ENCODE measurements at places on chromosomes 6 and 20. TPM values are rescaled to one million over a fixed set of nuclear protein-coding genes. Genes with fewer than 3 reads are reported as not detected.

Gene CALHM6
- 1.8 TPM for total RNA-seq

Gene ZSCAN23
- 4.5 TPM for total RNA-seq

Gene MCCD1
- not detected for total RNA-seq

Gene OLIG3
- total RNA-seq, result not detected

Gene NOX3
- not detected for total RNA-seq

Gene BTN1A1
- total RNA-seq, result not detected

Gene HSPA1L
- 1.9 TPM for total RNA-seq

Gene NOP56
- total RNA-seq, result 81.6 TPM

Gene HLA-DOA
- total RNA-seq, result 10.4 TPM

DNA sequence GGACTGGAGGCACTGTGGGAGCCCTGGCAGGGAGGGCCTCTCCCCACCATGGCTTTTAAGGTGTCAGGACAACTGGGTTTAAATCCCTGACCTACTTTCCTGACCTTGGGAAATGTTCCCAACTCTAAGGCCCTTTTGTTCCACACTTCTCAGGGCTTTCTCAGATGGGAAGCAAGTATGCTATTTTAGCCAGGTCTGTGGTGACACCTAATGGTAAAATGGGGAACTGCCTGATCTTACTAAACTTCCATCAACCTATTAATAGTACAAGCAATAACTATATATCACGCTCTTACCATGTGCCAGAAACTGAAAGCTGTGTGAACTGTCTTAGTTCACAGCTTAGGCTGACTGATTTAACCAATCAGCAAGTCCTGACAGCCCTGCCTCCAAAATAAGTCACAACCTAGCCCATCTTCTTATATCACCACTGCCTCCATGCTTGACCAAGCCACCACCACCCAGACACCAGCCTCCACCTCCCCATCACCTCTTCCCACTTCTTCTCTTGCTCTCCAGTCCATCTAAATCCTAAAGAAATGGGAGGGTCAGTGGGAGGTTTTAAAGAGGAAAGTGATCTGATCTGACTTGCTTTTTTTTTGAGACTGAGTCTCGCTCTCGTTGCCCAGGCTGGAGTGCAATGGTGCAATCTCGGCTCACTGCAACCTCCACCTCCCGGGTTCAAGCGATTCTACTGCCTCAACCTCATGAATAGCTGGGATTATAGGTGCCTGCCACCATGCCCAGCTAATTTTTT is 6.9 kb upstream of the BLCAP start:
- DNase-seq, result no peak

- DNase-seq, result no peak
Measured at GRCh38 chr6:162845972-162846371, 118.2 kb downstream of the PACRG start.

- DNase-seq, result no peak
Measured at GRCh38 chr20:48843057-48843806, 15.4 kb upstream of the PREX1 start.

GRCh38 chr20:60693496-60694133 is 558.4 kb upstream of the CDH4 start:
- no peak for DNase-seq

- DNase-seq, result no peak
Measured at GRCh38 chr6:167079853-167080297, 43.0 kb upstream of the CCR6 start.

- no peak for DNase-seq
Measured at GRCh38 chr6:79158856-79159516, 75.5 kb downstream of the HMGN3 start.

DNA sequence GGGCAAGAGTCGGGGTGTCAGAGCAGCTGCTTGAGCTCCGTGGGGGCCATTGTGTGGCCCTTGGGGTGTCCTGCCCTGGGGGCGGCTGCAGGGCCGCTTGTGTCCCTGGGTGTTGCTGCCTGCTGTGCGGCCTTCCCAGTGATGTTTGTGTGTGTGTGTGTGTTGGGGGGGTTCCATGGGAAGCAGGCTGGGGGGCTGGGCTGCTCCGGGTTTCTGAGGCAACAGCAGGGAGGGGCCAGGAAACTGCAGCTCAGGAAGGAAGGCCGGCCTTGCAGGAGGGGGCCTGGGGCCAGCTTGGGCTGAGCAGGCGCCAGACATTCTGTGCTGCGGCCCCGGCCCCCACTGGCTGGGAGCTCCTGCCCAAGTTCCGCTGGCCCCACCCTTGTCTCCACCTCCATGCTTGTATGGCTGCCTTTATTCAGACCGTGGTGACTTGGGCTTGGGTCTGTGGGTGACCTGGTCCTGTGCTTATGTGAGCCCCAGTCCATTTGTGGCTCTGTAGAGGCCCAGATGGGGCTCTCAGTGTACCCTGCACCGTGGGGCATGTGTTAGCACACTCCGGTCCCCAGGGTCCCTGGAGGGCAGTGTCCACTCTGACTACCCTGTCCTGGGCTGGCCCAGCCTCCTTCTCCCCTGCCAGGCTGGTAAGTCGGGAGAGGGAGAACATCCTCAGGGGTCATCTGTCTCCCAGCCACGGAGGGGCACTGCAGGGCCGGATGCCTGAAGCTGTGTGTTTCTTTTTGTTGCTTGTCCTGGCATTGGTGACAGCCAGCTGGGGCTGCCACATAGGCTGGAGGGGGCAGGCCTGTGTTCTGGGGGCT is 4.6 kb upstream of the SOX18 start:
- DNase-seq, result no peak

DNA sequence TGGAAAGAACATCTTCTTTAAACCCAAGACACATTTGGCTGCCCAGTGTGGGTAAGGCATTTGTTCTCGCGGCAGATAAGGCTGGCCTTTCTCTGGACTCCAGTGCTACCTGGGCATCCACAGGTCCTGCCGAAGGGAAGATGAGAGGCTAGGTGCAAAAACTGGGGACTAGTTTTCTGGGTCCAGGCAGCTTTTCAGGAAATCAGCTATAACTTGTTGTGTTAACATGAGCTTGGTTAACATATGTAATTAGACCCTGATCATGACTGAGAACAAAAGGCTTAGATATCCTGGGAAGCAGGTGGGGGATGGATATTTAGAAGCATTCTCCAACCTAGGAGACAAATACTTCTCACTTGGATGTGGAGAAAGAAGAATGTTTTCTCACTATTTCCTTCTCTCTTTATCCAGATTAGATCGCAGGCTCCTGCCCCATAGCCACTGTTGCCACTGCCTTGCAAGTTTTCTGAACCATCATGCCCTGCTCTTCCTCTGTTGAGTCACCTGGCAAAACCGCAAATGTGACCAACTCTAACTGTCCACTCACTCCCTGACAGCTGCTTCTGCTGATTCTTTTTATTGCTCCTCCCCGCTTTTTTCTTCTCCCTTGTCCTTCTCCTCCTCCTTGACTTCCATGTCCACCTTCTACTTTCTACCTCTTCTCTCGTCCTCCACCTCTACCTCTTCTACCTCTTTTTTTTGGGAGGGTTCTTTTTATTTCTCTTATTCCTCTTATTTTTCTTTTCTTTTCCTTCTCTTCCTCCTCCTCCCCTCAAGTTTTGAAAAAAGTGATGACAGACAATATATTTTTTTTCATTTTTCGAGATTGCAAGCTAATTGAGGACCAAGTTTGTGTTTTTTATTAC is 258.1 kb downstream of the UTRN start:
- no peak for DNase-seq

GRCh38 chr20:20926222-20926905 is 179.8 kb downstream of the LINC00237 start:
- no peak for DNase-seq

- DNase-seq, result no peak
Measured at GRCh38 chr6:131761762-131762067, 46.1 kb upstream of the ENPP1 start.

DNA sequence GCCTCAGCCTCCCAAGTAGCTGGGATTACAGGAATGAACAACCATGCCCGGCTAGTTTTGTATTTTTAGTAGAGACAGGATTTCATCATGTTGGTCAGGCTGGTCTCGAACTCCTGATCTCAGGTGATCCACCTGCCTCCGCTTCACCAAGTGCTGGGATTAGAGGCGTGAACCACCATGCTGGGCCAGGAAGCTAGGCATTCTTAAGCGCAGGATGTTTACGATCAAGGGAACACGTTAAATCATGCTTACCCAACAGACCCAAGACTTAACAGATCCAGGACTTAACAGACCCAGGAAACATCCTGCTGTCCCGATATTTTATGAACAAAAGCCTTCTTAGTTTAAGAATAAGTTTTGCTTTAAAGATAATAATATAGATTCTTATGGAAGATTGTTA is 9.1 kb downstream of the PTGIS start:
- DNase-seq, result no peak

GRCh38 chr20:41169791-41170351 is 32.5 kb downstream of the PLCG1 start:
- no peak for DNase-seq

DNA sequence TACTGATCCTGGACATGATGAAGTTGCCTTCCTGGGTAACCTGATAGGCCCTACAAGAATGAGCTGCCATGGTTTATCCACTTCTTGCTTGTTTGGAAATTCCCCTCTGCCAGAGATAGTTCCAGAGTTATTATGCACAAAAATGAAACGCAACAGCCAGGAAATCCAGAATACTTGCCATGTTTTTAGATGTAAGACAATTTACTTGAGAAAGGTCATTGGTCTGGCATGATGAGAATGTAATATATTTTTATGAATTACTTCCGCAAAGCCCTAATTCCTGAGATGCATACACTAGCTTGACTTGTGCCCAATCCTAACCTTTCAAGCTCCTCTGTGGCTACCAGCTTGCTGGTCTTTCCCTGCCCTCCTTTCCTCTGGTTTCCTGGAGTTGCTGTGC is 27.9 kb upstream of the NT5E start:
- DNase-seq, result no peak

GRCh38 chr6:52503851-52504781 is 72.7 kb downstream of the TRAM2 start:
- peak; percentile 91 for DNase-seq

DNA sequence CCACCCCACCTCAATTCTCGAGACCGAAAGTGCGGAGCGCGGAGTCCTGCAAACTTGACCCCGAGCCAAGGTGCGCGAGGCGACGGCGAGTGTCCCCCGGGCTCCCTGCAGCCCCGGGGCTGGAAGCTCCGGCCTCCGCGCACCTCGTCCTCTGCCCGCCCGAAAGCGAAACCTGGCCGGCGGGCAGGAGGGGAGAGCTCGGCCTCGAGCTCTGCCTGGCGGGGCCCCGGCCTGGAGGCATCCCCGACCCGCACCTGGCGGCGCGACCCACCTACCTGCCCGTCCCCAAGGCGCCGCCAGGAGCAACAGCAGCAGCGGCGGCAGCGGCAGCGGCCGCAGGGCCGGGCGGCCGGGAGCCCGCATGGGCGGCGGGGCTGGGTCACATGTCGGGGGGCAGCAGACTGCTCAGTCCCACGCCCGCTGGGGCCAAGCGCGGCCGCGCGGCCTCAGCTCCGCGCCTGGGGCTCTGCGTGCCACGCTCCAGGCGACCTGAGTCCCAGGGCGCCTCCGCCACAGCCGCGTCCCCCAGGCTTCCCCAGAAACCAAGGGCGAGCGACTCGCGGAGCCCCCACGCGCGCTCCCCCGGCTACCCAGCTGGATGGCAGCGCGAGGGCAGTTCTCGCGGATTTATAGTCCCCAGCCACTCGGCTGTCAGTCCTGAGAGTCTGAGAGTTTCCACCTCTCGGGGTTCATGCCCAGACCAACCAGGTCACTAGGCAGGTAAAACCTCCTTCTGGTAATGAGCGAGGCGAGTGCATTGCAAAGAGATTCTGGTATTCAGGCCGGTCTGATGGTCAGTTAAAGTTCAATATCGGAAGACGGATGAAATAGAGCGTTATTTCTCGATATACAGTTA is at the start of gene IL20RA:
TSS of gene IL20RA (minus strand) at position 600 of the 856 bp plus-strand sequence. CDS start at position 363, 237 bp downstream.
- DNase-seq, result peak; percentile 80

DNA sequence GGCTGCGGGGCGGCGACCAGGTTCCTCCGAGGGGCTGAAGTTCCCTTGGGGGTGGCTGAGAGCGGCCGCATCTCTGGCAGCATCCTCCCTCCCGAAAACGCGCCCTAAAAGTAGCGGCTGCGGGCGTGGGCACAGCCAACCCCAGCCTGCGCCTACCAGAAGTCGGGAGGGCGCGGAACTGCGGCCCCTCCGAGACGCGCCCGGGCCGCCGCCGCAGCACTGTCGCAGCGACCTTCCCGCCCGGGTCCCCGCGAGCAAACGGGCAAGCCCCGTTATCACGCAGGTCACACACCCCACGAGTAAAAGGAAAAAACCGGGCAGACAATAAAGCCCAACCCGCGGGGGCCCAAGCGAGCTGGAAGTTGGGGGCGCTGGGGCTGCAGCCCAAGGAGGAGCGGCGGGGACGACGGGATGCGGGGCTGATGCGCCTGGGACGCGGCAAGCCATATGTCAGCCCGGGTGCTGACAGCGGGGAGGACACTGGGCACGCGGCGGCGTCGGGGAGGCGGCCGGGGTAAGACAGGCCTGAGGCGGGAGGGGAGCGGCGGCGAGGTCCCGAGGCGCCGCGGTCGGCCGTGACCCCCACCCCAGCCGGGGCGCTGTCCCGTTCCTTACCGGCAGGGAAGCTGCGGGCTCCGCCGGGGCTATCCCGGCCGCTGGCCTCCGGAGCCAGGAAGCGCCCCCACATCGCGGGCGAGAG is 659 bp downstream of the CEP85L start:
- DNase-seq, result peak; percentile 65

DNA sequence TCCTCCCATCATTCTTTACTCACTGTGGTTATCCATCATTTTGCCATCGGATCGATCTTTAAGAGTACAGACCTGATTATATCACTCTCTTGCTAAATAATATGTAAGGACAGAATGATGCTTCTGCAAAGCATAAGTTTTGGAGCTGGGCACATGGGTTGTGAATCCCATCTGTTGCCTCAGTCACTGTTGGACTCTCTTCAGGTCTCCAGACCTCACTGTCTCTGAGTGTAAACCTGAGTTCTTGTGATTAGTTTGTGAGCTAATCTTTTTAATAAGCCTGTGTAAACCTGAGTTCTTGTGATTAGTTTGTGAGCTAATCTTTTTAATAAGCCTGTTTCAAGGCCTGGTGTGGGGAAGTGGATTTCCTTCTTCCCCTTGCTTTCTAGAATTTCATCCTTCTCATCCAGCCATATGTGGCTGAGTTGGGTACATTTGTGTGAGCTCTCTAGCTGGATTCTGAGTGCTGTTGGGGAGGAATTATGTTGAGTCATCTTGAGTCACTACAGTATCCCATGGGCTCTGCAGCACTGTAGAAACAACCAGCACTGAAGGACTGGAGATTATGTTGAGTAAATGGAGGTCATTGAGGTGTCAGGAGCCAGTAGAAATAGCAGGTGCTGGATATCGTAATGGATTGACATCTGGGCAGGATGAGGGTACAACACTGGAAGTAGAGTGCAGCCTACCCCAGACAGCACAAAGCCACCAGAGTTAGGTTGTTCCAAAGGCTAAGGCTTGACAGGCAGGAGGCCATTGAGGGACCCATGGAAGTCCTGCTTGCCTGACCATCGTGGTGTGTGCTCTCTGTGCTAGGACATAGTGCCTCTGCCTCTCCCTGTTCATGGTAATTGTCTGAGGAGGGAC is 52.4 kb downstream of the SCAND1 start:
- no peak for DNase-seq

DNA sequence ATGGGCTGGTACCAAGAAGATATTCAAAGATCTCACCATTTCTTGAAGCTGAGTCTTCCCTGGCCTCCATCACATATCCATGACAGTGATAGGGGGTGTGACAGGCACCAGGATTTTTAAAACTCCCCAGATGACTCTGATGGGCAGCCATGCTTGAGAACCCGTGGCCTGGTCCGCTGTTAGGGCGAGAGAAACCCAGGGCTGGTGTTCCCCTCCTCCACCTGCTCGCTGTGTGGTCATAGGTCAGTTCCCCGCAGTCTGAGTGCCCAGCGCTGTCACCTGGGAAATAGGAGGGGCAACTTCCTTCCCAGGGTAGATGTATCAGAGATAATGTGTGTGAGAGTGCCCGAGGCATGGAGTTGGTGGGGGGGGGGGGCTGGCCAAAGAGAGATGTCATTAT is 50.9 kb downstream of the TMEM242 start:
- no peak for DNase-seq
